ENCODE measurements at places on chromosomes 12 and 14.

- DNase-seq, result peak; percentile 71
Observed at GRCh38 chr12:2958432-2959191, 585 bp upstream of the TEAD4 start.

DNA sequence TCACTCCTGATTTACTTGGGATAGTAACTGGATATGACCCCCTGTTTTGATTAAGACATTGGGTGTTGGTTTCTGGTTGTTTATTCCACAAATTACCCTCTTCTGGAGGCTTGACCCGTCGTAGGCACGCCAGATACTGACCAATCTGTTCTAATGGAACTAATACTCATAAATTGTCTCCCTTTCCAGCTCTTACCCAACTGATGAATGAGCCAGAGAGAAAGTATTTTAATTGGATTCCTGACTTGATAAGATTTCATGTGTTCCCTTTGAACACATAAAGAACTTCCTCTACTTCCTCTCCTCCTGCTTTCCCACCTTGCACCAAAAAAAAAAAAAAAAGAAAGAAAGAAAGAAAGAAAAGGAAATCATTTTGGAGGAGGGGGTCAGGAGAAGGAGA lies 340.9 kb downstream of the PCNX1 start:
- peak; percentile 8 for DNase-seq

GRCh38 chr12:13087766-13088165 lies 15.7 kb downstream of the GSG1 start:
- DNase-seq, result no peak

DNA sequence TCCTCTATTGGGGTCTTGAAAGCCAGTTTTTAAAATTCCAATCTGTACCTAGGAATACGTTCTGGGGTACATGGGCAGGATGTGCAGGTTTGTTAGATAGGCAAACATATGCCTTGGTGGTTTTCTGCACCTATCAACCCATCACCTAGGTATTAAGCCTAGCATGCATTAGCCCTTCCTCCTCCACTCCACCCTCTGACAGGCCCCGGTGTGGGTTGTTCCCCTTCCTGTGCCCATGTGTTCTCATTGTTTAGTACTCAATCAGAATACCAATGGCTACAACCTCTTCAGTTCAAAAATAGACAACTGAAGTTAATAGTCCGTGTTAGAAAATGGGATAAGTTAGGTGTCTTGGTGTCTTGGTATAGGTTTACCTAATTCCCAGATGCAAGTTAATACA lies 3.4 kb downstream of the NTS start:
- no peak for DNase-seq

DNA sequence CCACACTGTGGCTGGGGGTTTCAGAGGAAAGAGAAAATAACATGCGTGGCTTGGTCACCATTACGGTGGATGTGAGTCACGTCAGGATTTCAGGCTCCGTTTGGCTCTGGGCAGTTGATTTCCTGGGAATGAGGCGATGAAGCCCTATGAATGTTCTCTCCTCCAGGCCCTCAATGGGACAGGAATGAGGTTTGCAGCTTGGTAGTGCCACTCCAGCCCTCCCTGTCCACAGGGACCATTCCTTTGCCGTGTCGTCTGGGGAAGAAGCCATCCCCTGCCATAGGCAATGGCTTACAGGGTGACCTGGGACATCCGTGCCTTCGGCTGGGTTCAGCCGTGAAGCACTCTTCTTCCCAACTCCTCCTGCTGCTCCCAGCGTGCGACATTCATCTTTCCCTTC lies 95.0 kb downstream of the FBXL14 start:
- DNase-seq, result no peak

DNA sequence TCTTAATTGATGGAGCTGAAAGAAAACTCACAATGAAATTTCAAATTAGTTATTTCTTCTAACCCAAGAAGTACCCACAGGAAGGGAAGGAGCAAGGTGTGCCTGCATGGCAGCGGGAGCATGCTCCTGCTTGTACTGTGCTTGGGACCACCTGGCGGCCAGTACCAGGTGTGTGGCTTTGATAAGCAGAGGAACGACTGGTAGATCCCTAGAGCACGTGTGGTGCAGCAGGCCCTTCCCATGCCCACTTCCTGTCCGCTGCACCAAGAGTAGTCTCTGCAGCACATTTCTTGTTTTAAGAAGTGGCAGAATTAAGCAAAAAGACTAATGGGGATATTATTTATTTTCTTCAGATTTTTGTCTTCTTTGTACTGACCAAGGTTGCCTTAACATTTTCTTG lies 122.3 kb upstream of the ATF1 start:
- DNase-seq, result no peak

Measured in small intestine (tissue), 16 donors.